ENCODE measurements at places on chromosomes 6 and 20. TPM values are rescaled to one million over a fixed set of nuclear protein-coding genes. Genes with fewer than 3 reads are reported as not detected.

GRCh38 chr6:163021054-163021453 lies 293.3 kb downstream of the PACRG start:
- H3K27ac ChIP-seq, result no peak overlapping the region
- peaks cover 2% of the 10 kb centered on the region for H3K36me3 ChIP-seq
- no peak for DNase-seq
- H3K4me1 ChIP-seq, result no peaks in the 10 kb centered on the region
- no peak overlapping the region for H3K4me3 ChIP-seq

GRCh38 chr6:3805448-3806123 lies 43.6 kb upstream of the FAM50B start:
- no peaks in the 10 kb centered on the region for H3K27me3 ChIP-seq
- no peak overlapping the region for H3K4me3 ChIP-seq
- H3K27ac ChIP-seq, result no peak overlapping the region
- H3K36me3 ChIP-seq, result no peaks in the 10 kb centered on the region
- no peaks in the 10 kb centered on the region for H3K4me1 ChIP-seq

- peaks cover 4% of the 10 kb centered on the region for H3K27me3 ChIP-seq
- no peak overlapping the region for H3K27ac ChIP-seq
- peaks cover 11% of the 10 kb centered on the region for H3K4me1 ChIP-seq
- no peaks in the 10 kb centered on the region for H3K36me3 ChIP-seq
- no peak overlapping the region for H3K4me3 ChIP-seq
- DNase-seq, result peak; percentile 73
Observed at GRCh38 chr6:151765444-151765886, 42.0 kb upstream of the ESR1 start.

GRCh38 chr6:113143206-113143605 lies 713.9 kb upstream of the MARCKS start:
- no peaks in the 10 kb centered on the region for H3K27me3 ChIP-seq
- H3K4me3 ChIP-seq, result no peak overlapping the region
- H3K27ac ChIP-seq, result no peak overlapping the region
- no peaks in the 10 kb centered on the region for H3K4me1 ChIP-seq
- H3K36me3 ChIP-seq, result no peaks in the 10 kb centered on the region
- DNase-seq, result no peak

The CFAP206 gene
- total RNA-seq, result not detected

The GABRR2 gene
- total RNA-seq, result not detected

DNA sequence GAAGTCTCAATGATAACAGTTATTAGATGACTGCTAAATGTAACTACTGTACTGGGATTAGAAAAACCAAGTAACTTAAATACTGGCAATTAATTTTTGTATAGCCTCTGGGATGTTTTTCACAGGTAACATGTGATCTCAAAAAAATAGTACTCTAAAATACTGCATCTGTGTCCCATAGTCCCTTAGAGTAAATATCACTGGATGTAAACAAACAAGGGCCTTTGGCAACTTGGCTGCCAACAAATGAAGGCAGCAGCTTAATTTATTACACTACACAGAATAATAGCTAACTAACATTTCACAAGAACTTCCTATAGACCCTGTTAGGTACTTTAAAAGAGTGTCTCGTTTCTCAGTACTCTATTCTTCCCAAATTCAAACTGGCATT lies 14.0 kb downstream of the ARHGAP18 start:
- H3K4me3 ChIP-seq, result no peak overlapping the region
- no peaks in the 10 kb centered on the region for H3K27me3 ChIP-seq
- no peak overlapping the region for H3K27ac ChIP-seq
- no peaks in the 10 kb centered on the region for H3K36me3 ChIP-seq
- DNase-seq, result no peak
- H3K4me1 ChIP-seq, result peaks cover 17% of the 10 kb centered on the region

GRCh38 chr6:112912416-112913101 lies 565.4 kb downstream of the RFPL4B start:
- H3K4me1 ChIP-seq, result no peaks in the 10 kb centered on the region
- H3K36me3 ChIP-seq, result no peaks in the 10 kb centered on the region
- no peak for DNase-seq
- no peak overlapping the region for H3K27ac ChIP-seq

The SPDEF gene
- total RNA-seq, result 0.24 TPM

- H3K36me3 ChIP-seq, result no peaks in the 10 kb centered on the region
- no peak overlapping the region for H3K4me3 ChIP-seq
- DNase-seq, result no peak
- H3K4me1 ChIP-seq, result no peaks in the 10 kb centered on the region
- no peak overlapping the region for H3K27ac ChIP-seq
Observed at GRCh38 chr20:49366687-49367086, 88.8 kb upstream of the ZNFX1 start.

DNA sequence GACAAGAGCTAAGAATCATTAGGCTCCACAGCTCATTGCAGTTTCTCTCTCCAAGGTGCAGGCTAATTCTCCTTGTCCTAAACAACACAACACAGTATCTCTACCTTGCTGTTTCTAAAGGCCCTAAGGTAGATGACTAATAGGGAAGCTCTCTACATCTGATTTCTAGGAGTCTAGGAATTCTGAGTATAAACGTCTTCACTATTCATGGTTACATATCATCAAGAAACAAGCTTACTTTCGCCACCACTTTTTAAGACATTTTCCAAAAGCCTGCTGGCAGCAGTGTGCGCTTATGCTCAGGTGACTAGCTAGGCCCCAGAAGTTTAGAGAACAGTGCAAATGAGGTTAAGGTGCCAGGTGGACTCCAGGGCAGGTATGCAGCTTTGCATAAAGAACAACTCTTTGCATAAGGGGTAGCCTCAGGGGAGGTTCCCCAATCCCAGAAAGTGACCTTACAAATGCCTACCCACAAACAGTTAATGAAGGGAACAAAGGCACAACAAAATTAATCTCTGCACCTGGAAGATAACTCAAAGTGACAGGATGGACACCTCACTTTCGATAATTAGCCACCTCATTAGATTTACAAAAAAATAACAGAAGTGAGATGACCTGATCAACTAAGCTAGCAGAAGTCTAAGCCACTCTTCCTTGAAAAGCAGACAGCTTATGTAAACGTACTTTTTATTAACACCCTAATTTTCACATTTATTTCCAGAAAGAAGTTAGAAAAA lies 20.1 kb downstream of the B4GALT5 start:
- H3K36me3 ChIP-seq, result peaks cover 4% of the 10 kb centered on the region
- H3K4me1 ChIP-seq, result peaks cover 39% of the 10 kb centered on the region
- no peak for DNase-seq
- no peak overlapping the region for H3K27ac ChIP-seq
- no peak overlapping the region for H3K4me3 ChIP-seq

The ZBTB12 gene
- total RNA-seq, result 0.69 TPM

GRCh38 chr20:38724626-38725147 lies 401 bp downstream of the SLC32A1 start:
- peaks cover 46% of the 10 kb centered on the region for H3K4me1 ChIP-seq
- H3K27me3 ChIP-seq, result peaks cover 84% of the 10 kb centered on the region
- no peak overlapping the region for H3K27ac ChIP-seq
- DNase-seq, result no peak
- H3K4me3 ChIP-seq, result no peak overlapping the region
- no peaks in the 10 kb centered on the region for H3K36me3 ChIP-seq

The BPIFB6 gene
- total RNA-seq, result not detected

The MUC22 gene
- total RNA-seq, result not detected

DNA sequence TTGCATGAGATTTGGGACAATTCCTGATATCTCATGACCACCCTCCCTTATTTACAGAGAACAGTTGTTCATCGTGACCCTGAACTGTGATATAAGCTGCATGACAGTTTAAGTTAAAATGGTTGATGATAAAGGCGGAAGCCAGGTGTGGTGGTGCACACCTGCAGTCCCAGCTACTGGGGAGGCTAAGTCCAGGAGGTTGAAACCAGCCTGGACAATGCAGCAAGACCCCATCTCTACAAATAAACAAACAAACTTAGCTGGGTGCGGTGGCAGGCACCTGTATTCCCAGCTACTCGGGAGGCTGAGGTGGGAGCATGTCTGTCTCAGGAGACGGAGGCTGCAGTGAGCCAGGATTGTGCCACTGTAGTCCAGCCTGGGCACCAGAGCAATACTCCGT lies 24.1 kb downstream of the COL20A1 start:
- DNase-seq, result no peak
- no peaks in the 10 kb centered on the region for H3K4me1 ChIP-seq
- no peak overlapping the region for H3K4me3 ChIP-seq
- no peak overlapping the region for H3K27ac ChIP-seq

The SH3BGRL2 gene
- 0.62 TPM for total RNA-seq

- no peaks in the 10 kb centered on the region for H3K4me1 ChIP-seq
- H3K27ac ChIP-seq, result no peak overlapping the region
- H3K36me3 ChIP-seq, result no peaks in the 10 kb centered on the region
- DNase-seq, result no peak
- H3K4me3 ChIP-seq, result no peak overlapping the region
- H3K27me3 ChIP-seq, result no peaks in the 10 kb centered on the region
Observed at GRCh38 chr6:92281571-92282076, 1137.7 kb downstream of the EPHA7 start.

GRCh38 chr6:125793280-125793679 lies 2.5 kb downstream of the NCOA7 start:
- H3K27ac ChIP-seq, result no peak overlapping the region
- peaks cover 4% of the 10 kb centered on the region for H3K36me3 ChIP-seq
- H3K27me3 ChIP-seq, result no peaks in the 10 kb centered on the region
- no peak for DNase-seq
- H3K4me1 ChIP-seq, result peaks cover 58% of the 10 kb centered on the region
- no peak overlapping the region for H3K4me3 ChIP-seq

- no peak overlapping the region for H3K27ac ChIP-seq
- no peak overlapping the region for H3K4me3 ChIP-seq
- H3K36me3 ChIP-seq, result peaks cover 41% of the 10 kb centered on the region
- peaks cover 40% of the 10 kb centered on the region for H3K4me1 ChIP-seq
Observed at GRCh38 chr6:166932616-166933015, 23.7 kb downstream of the RNASET2 start.

- no peak overlapping the region for H3K4me3 ChIP-seq
- H3K4me1 ChIP-seq, result peaks cover 11% of the 10 kb centered on the region
- H3K27ac ChIP-seq, result no peak overlapping the region
- H3K27me3 ChIP-seq, result no peaks in the 10 kb centered on the region
Observed at GRCh38 chr6:118999494-119000040, 64.6 kb upstream of the MCM9 start.

DNA sequence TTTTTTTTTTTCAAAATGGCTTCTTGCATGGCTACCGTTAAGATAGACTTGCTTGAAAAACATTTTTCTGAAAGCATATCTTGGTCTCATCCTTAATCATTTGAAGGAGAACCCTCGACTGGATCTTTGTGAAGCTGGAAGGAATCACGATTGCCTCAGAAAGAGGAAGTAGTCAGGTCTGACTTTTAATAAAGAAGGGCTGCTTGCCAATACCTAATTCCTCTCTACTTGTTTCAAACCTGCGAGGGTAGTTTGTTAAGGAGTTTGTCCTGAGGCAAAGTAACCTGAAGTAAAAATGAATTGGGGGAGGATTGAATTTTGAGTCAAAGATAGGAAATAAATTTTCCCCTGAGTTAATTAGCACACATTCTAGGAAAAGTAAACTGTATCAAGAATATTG lies 288.1 kb upstream of the MAP3K7 start:
- H3K27me3 ChIP-seq, result peaks cover 10% of the 10 kb centered on the region
- no peak overlapping the region for H3K4me3 ChIP-seq
- H3K27ac ChIP-seq, result no peak overlapping the region
- no peaks in the 10 kb centered on the region for H3K36me3 ChIP-seq

DNA sequence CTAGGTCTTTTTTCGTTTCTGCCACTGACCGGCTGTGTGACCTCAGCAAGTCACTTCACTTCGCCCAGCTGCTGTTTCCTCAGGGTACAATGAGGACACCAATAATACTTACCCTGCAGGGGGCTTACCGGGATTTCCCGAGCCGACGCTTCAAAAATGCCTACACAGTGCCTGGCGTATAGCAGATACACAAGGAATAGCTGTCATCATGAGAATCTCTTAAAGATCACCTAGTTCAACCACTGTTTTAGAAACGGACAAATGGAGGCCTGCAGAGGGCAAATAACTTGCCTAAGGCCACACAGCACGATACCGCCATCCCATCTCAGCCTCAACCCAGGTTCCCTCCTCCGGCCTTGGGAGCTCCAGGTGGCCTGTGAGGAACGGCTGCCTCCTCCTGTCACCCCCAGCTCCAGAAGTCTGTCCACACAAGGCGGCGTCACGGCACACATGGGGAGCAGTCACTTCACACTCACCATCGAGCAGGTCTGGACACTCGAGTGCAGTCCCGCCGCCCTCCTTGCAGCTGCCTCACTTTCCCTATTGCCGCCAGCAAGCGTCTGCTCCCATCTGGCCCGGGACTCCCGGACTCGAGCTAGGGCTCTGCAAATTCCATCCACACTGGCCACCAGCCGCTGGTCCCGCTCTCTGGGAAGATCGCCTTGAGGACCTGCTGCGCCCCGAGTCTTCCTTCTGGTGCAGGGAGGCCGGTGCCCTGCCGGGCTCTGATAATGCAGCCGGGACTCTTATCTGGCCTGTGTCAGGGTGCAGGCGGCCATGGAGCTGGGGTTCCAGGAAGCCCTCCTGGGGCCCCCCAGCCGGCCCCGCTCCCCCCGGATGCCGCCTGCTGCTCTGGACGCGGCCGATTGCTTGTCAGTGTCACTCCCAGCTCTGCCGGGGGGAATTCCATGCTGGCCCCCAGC lies at the start of gene RIPOR3:
RIPOR3 (minus strand) TSS at position 893 of the 923 bp plus-strand sequence; CDS start at position 479, 414 bp downstream.
- no peak within 1 kb of the TSS for H3K27ac ChIP-seq
- H3K36me3 ChIP-seq, result no peaks in the 10 kb centered on the region
- H3K27me3 ChIP-seq, result peaks cover 48% of the 10 kb centered on the region
- peak within 1 kb of the TSS; percentile 0 for H3K4me3 ChIP-seq

DNA sequence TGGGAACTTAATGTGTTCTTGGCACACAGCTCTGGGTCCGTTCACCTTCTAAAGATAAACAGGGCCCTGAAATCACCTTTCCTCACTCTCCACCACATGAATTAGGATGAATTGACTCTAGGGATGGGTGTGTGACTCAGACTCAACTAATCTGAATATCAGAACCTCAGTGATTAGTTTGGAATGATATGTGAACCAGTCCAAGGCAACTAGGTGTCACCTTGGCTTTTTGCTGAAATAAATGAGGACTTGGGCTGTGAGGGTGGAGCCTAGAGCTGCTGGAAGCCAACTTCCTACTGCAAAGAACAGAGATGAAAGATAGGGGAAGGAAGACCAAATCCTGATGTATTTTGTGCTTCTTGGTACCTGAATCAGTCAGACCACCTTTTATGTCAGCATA lies 132.0 kb upstream of the RNF24 start:
- peaks cover 32% of the 10 kb centered on the region for H3K27me3 ChIP-seq
- no peak overlapping the region for H3K4me3 ChIP-seq
- no peaks in the 10 kb centered on the region for H3K36me3 ChIP-seq
- peaks cover 8% of the 10 kb centered on the region for H3K4me1 ChIP-seq
- DNase-seq, result no peak

DNA sequence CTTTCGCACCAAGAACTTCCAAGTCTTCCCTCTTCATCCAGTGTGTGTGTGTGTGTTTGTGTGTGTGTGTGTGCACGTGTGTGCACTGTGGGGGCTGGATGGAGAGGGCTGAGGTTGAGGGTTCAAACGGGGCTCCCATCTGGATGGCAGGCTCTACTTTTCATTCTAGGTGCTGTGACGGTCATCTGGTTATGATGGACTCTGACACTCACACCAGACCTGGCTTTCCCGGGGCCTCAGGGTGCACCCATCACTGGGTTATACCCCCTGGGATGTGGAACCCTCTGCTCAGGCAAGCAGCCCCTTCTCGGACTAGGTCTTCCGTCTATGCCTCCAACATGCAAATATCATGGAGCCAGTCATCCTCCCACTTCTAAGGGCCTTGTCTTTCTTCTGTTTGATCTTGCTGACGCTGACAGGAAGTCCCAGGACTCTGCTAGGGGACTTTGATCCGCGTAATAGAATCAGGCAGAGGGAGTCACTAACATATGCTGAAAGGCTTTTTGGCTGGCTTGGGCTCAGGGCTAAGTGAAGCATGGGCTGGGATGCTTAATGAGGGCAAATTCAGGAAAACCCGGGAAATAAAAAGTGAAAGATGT lies 313.6 kb downstream of the CDC5L start:
- DNase-seq, result peak; percentile 50
- no peaks in the 10 kb centered on the region for H3K27me3 ChIP-seq
- H3K36me3 ChIP-seq, result no peaks in the 10 kb centered on the region
- H3K4me1 ChIP-seq, result peaks cover 17% of the 10 kb centered on the region
- H3K4me3 ChIP-seq, result no peak overlapping the region
- peak overlapping the region; percentile 47 for H3K27ac ChIP-seq
